ENCODE measurements at places on chromosomes 1 and 21. TPM values are rescaled to one million over a fixed set of nuclear protein-coding genes. Genes with fewer than 3 reads are reported as not detected.

DUSP10 gene
- total RNA-seq, result 8.7 TPM

AHCTF1 gene
- total RNA-seq, result 16.7 TPM

LENEP gene
- not detected for total RNA-seq

DYNLT4 gene
- total RNA-seq, result not detected

DTL gene
- total RNA-seq, result 13.7 TPM

SIK1 gene
- total RNA-seq, result 2.8 TPM

KRTAP10-12 gene
- not detected for total RNA-seq

S100A7 gene
- total RNA-seq, result not detected

KIAA0040 gene
- total RNA-seq, result 0.16 TPM

All from epithelial cell of alveolus of lung (primary cell).